ENCODE measurements at places on chromosomes 12 and 14. TPM values are rescaled to one million over a fixed set of nuclear protein-coding genes. Genes with fewer than 3 reads are reported as not detected.

Gene RNASE13
- polyA plus RNA-seq: not detected

Gene GUCY2C
- polyA plus RNA-seq: 0.32 TPM

Gene NPFF
- not detected for polyA plus RNA-seq

Gene EPYC
- not detected for polyA plus RNA-seq

Gene CFAP73
- not detected for polyA plus RNA-seq

Gene KLHL33
- polyA plus RNA-seq: 0.33 TPM

Gene TAS2R19
- 0.51 TPM for polyA plus RNA-seq

Gene RERG
- polyA plus RNA-seq: not detected

Gene COL2A1
- polyA plus RNA-seq: not detected
